ENCODE measurements at places on chromosomes 5 and 9.

DNA sequence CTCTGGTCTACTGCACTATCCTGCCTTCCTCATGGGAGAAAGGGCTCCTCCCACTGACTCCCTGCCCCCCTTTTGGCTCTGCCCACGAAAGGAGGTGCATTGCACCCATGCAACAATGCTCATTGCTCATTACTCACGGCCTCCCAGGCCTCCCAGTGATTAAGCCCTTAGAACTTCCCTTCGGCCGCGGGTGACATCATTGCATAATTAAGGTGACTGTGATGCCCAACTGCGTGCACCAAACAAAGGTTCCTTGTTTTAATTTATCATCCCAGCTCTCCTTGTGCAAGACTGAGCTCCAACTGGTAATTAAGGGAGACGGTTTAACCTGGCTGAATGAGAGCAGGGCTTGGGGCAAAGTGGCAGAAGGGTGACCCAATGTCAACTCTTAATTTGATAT lies 180.4 kb downstream of the GAS1 start:
- no peak for DNase-seq

GRCh38 chr5:154302161-154302560 lies 111.6 kb downstream of the GALNT10 start:
- no peak for DNase-seq

DNA sequence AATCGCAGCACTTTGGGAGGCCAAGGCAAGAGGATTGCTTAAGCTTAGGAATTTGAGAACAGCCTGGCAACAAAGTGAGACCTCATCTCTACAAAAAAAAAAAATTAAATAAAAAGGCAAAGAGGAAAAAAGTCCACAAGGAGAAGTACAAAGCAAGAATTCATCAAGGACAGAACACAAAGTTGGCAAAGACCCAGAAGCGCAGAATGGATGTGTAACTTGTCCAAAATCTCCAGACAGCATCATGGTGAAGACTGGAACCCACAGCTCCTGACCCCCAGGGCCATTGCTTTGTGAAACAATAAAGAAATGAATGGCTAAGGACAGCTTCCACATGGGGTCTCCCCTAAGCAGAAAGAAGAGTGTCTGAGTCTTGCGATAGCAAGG lies 7.8 kb downstream of the HSD17B3 start:
- no peak for DNase-seq

GRCh38 chr9:33288828-33289483 lies 1.4 kb upstream of the NFX1 start:
- DNase-seq = no peak

- no peak for DNase-seq
Measured at GRCh38 chr5:60843386-60843935, 608 bp downstream of the ELOVL7 start.

DNA sequence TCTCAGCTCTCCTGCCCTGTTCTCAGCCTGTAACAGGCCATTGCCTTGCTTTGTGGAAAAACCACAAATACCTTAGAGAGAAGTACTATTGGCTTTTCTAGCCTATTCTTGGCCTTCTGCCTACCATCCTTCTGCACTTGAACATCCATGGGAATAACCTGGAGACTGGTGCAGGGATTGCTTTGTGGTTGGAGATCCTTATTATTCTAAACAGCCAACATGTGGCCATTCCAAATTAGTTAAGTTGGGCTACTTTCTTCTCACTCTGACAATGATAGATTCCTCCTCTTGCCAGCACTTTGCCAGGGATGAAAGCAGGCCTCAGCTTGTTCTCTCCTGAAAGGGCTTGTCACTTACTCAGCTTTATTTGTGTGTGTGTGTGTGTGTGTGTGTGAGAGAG lies 240.4 kb downstream of the GLIS3 start:
- no peak for DNase-seq

GRCh38 chr5:81922854-81923279 lies 49.0 kb upstream of the ATG10 start:
- DNase-seq = no peak

DNA sequence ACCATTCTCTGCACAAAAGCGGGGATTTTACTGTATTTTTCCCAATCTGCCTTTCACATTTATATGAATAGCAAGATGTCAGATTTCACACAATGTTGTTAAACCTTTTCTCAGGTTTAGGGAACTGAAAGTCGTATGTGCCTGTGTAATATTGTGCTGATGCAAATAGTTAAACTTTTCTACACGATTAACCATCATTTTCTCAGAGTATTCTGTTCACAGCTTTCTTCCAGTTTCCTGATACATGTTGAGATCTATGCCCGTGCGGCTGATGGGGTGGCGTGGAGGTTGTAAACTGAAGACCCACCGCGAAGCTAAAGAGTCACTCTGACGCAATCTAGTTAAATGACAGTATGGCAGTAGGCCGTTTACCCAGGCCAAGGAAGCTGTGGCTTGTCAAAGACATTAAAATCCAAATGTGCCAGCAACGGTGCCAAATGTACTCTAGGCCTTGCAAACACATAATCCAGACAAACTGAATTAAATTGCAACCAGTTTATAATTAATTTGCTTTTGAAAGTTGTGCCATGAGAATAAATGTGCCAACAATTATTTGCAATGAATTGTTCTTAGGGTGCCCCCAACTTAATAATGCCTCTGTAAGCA lies 145.7 kb downstream of the EBF1 start:
- DNase-seq = no peak

- no peak for DNase-seq
Measured at GRCh38 chr5:51990241-51990640, 607.0 kb downstream of the ISL1 start.

GRCh38 chr5:17187011-17187785 lies 30.2 kb upstream of the BASP1 start:
- DNase-seq = no peak

GRCh38 chr9:131121346-131121745 lies 4.0 kb upstream of the NUP214 start:
- no peak for DNase-seq

GRCh38 chr5:68435611-68436010 lies 220.1 kb downstream of the PIK3R1 start:
- no peak for DNase-seq

GRCh38 chr5:30768056-30768690 lies 425.3 kb upstream of the CDH6 start:
- no peak for DNase-seq

GRCh38 chr9:96875461-96876142 lies 21.3 kb upstream of the ZNF782 start:
- no peak for DNase-seq

DNA sequence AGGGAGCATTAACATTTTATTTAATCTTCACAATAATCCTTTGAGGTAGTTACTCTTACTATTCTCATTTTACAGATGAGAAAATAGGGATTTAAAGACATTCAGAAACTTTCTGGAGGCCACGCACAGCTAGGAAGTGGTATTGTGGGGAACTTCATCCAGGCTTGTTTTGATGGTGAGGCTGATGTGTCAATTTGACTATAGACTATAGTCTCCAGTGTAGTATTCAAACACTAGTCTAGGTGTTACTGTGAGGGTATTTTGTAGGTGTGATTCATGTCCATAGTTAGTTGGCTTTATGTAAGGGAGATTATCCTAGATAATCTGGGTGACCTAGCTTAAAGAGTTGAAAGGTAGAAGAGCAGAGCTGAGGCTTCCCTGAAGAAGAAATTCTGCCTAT lies 54.1 kb upstream of the ELL2 start:
- no peak for DNase-seq

DNA sequence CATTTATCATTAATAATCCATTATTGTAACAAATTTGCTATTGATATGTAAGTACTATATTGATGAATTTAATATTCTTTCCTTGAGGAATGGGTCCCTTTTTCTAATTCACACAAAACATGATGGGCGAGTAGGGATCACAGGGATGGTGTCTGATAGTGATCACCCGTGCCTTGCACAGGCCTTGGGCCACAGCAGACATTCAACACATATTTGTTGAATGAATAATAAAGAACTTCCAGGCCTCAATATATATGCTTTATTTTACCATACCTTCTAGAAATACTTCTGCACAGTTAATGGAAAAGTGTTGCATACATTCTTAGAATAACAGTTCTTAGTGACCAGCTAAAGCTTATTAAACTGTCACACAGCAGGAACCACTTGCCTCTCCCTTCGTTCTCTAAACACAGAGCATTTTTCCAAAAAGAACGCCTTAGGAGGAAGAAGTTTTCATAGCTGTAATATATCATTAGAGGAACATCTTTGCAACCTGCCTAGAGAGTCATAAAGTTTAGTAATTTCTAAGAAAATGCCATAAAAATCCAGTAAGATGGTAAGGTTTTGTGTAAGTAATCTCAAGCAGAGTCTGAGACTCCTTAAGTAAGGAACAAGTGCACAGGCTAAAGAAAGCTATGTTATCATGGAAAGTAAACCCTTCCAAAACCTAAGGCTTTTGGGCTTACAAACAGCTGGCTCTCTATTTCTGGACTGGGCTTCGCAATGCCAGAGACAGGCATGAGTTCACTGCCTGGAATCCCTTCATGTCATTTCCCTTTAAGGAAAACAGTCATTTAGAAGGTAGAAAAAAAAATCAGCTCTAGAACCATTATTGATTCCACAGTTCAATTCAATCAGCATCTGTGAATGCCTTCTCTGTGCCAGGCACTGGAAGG lies 17.7 kb downstream of the TTLL11 start:
- DNase-seq = no peak

GRCh38 chr9:71769175-71770161 lies 1.2 kb upstream of the CEMIP2 start:
- peak; percentile 32 for DNase-seq

- DNase-seq = no peak
Measured at GRCh38 chr5:175805256-175806011, 65.9 kb upstream of the CPLX2 start.

DNA sequence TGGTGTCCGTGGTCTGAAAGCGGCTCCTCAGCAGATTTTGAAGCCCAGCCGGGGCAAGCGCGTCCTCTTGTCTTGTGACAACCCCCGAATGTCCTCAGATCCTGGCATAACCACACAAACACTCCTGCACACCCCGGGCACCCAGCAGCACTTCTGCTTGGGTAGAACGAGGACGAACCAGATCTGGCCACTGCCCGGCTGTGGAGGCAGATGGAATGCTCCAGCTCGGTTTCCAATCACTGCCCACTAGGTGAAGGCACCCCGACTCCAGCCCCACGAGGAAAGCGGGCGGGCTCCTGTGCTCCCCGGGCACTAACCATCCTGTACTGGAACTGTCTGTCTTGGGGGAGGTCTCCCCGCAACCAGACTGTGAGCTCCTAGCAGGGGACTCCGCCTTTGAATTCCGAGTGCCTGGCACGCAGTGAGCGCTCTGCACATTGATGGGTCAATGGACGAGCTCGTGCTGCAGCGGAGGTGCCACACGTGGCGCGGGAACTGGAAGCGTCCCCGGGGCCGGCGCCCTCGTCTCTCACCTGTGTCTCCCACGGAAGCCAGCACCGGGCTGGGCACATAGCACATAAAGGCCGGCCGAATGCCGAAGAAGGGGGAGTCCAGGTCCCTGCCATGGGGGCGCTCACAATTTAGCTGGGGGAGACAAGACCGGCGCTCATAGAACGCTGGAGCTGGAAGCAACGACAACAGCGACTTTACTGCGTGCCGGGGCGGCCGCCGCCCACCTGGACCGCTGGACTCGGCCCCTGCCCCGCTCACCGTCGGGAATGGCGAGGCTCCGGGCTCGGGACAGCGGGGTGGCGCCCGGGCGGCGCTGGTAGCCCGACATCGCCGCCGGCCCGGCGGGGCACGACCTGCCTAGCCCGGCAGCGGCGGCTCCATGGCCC lies 608 bp downstream of the ENTR1 start:
- DNase-seq = no peak

GRCh38 chr5:65059681-65060598 lies 291.2 kb downstream of the CWC27 start:
- DNase-seq = no peak

- DNase-seq = no peak
Measured at GRCh38 chr5:173458828-173459609, 130.8 kb upstream of the STC2 start.

DNA sequence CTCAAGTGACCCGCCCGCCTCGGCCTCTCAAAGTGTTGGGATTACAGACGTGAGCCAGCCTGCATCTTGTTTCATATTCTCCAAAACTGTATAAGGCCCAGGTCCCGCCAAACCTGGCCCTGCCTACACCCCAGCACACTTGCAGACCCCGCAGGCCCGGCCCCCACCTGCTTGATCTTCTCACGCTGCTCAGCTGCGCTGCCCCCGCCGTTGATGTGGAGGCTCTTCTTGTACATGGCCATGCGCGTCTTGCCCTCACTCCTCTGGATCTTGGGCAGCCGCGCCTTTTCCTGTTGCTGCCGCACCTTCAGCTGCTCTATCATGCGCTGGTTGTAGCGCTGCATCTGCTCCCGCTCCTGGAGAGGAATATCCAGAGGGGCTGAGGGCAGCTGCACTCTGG lies 49.0 kb upstream of the FBXW11 start:
- no peak for DNase-seq

DNA sequence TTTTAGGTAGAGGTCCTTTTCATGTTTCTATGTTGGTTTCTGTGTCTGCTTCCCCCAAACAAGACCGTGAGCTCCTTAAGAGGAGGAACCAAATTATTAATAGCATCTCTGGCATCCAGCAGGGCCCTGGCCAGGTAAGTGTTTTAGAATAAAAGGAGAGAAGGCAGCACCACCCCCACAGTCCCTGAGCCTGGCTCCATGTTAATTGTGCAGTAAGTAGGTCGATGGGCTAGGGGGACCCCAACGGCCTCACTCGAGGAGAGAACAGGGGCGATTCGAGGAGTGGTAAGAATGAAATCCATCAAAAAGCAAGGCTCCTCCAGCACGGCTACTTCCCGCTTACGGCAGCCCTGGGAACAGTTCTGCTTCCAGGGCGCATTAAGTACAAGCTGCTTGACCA lies 67.0 kb downstream of the GABBR2 start:
- no peak for DNase-seq

DNA sequence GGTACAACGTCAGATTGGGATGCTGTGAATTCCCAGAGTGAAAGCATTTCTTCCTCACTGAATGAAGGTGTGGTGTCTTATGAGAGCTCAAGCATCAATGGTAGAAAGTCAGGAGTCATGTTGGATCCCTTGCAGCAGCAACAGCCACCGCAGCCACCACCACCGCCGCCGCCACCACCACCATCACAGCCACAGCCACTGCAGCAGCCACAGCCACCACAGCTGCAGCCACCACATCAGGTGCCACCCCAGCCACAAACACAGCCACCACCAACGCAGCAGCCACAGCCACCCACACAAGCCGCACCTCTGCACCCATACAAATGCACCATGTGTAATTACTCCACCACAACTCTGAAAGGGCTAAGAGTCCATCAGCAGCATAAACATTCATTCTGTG lies 62.4 kb downstream of the ZNF462 start:
- no peak for DNase-seq

GRCh38 chr9:101299901-101300300 lies 84.9 kb downstream of the BAAT start:
- DNase-seq = no peak

DNA sequence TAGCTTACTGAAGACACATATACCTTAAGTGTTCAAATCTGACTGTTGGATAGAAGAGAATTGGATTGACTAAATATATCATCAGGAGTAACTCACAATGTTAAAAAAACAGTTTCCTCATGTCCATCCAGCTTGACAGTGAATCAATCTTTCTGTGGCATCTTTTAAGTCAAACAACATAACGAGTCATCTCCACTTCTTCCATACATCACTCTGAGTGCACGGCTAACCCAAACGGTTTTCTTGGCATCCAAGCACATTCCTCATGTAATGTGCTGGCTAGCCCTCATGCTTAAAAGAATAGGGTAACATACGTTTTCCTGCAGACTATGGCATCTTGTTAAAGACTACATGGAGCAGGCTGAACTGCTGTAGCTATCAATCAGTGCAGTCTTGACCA lies 291.5 kb upstream of the TRPC7 start:
- DNase-seq = no peak

GRCh38 chr9:131748411-131748955 lies 8.6 kb upstream of the RAPGEF1 start:
- no peak for DNase-seq

- DNase-seq = no peak
Measured at GRCh38 chr9:136662326-136662655, 425 bp upstream of the EGFL7 start.
